ENCODE measurements at places on chromosomes 5 and 9. TPM values are rescaled to one million over a fixed set of nuclear protein-coding genes. Genes with fewer than 3 reads are reported as not detected.

GRCh38 chr5:65967288-65968066 lies 41.1 kb downstream of the ERBIN start:
- no peak overlapping the region for H3K27ac ChIP-seq
- no peaks in the 10 kb centered on the region for H3K27me3 ChIP-seq
- peaks cover 17% of the 10 kb centered on the region for H3K36me3 ChIP-seq

- no peak overlapping the region for H3K27ac ChIP-seq
- no peak overlapping the region for H3K4me3 ChIP-seq
- H3K27me3 ChIP-seq = no peaks in the 10 kb centered on the region
These were observed 590.9 kb upstream of the ZNF608 start for GRCh38 chr5:125337294-125337693.

GRCh38 chr5:7871653-7872052 lies 2.7 kb downstream of the MTRR start:
- H3K4me3 ChIP-seq = no peak overlapping the region
- H3K27me3 ChIP-seq = no peaks in the 10 kb centered on the region
- H3K27ac ChIP-seq = no peak overlapping the region
- DNase-seq = no peak
- peaks cover 61% of the 10 kb centered on the region for H3K36me3 ChIP-seq

DNA sequence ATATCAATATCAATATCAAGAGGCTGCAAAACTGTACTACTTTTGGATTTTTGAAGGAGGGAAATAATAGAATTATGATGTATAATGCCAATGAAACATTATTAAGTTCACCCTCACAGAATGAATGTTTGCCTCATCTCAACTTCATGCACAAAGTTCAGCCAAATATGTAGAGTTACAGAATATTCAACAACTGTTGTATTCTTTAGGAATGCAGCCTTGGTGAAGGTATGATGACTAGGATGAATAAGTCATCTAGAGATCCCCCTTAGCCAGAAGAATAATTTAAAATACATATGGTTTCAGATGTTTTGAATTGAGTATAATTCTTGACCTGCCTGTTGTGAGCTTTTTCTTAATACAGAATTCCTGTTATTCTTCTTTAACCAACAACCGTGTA lies 308.3 kb downstream of the COX7C start:
- no peak overlapping the region for H3K27ac ChIP-seq
- H3K27me3 ChIP-seq = peaks cover 10% of the 10 kb centered on the region
- no peaks in the 10 kb centered on the region for H3K36me3 ChIP-seq
- no peak overlapping the region for H3K4me3 ChIP-seq
- no peak for DNase-seq

DNA sequence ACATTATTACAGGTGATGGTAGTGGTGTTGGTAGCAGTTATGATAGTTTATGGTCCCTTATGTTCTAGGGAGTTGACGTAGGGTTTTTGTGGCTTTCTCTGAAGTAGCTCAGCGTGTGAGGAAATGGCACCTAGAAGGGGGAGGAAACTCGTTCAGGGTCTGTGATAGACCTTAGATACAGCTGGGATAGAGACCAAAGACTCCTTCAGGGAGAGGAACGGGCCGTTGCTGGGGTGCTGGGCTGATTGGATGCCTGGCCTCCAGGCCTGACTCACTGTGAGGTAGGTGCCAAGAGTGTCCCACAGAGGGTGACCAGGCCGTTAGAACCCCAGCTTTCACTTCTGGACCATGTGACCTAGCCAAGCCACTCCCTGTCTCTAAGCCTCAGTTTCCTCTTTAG lies 96.6 kb downstream of the DAB2IP start:
- no peak for DNase-seq
- no peak overlapping the region for H3K27ac ChIP-seq
- H3K4me3 ChIP-seq = no peak overlapping the region

The DBH gene
- total RNA-seq = not detected

The CORO2A gene
- 0.78 TPM for total RNA-seq
